ENCODE measurements at places on chromosomes 7 and 10. TPM values are rescaled to one million over a fixed set of nuclear protein-coding genes. Genes with fewer than 3 reads are reported as not detected.

- DNase-seq = no peak
Observed at GRCh38 chr7:43653466-43653865, 70.6 kb downstream of the STK17A start.

- DNase-seq = peak; percentile 44
Observed at GRCh38 chr10:69226919-69227450, 6.9 kb downstream of the HKDC1 start.

DNA sequence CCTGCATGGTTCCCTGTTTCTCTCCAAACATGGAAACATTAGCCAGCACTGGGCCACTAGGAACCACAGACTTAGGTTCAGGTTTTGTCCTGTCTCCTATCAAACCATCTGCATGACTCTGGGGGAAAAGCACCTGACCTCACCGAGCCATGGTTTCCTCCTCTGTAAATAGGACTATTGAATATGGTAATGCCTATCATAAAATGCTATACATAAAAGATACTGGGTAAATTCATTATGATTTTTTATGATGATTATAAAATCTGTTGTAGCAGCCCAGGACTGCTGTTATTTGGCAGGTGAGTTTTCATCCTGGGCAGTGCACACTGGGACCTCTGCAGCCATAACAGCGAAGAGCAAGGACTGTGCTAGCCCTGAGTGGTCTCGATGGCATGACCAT lies 131.8 kb downstream of the SH3PXD2A start:
- no peak for DNase-seq

Gene CYP2C9
- total RNA-seq = not detected

- DNase-seq = no peak
Observed at GRCh38 chr7:150421831-150422230, 28.6 kb upstream of the GIMAP8 start.

DNA sequence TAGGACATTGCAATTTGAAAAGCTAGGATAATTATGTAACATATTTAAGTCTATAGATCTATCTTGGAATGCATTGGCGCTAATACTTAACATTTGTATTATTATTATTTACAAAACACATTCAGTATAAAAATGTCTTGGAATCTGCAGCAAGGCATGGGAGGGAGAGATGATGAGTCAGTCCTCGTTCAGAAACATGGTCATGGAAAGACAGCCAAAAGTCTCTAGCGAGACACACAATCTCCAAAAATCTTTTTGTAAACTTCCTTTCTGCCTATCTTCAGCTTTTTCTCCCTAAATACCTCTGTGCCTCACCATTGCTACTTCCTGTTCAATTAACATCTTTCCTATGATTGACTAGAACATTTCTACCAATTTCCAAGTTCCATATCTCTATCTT lies 188.4 kb upstream of the CACNA2D1 start:
- DNase-seq = no peak

- no peak for DNase-seq
Observed at GRCh38 chr7:37577412-37577811, 106.2 kb upstream of the GPR141 start.

DNA sequence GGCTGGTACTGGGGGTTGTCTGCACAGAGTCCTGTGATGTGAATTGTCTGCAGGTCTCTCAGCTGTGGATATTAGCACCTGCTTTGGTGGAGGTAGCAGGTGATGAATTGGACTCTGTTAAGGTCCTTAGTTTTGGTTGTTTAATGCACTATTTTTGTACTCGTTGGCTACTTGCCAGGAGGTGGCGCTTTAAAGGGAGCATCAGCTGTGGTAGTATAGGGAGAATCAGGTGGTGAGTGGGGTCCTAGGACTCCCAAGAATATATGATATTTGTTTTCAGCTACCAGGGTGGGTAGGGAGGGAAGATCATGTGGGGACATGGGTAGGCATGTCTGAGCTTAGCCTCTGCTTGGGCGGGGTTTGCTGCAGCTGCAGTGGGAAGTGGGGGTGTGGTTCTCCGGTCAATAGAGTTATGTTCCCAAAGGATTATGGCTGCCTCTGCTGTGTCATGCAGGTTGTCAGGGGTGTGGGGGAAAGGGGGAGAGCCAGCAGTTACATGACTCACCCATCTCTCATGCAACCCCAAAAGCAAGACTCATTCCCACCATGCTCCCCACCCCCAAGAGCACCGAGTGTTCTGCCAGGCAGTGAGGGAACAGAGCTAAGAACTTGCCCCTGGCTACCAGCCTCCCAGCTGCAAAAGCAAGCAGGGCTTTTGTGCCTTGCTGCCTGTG lies 53.7 kb upstream of the ZNF273 start:
- peak; percentile 64 for DNase-seq

DNA sequence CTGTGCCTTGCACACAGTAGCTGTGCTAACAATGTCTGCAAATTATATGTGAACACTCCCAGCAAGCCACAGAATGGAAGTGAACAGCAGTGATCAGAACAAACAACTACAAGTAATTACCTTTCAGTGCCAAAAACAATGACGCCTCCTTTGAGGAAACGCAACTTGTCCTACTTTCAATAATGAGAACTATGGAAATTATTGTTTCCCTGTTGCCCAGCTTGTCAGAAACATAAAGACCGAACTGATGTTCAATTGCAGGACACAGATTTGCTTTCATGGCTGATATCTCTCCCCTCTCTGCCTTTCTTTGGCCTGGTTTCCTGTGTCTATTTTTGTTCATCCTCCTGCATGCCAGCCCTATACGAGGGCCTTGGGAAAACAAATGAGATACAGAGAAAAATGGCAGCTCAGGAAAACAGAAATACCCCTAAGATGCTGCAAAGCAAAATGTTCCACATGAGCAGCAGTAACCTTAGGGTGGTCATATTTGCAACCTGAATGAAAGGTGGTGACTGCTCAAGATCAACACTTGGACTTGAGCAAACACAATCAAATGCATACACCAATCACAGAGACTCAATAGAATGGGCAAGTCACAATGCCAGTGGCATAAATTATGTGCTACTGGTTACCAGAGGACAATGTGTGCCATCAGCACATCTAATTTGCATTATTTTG lies 26.8 kb downstream of the COBL start:
- DNase-seq = no peak

Gene POLR3A
- 37.2 TPM for total RNA-seq

Gene SFTPD
- 0.70 TPM for total RNA-seq

GRCh38 chr10:6514180-6514579 lies 65.9 kb downstream of the PRKCQ start:
- DNase-seq = no peak

- no peak for DNase-seq
Observed at GRCh38 chr7:103149808-103150180, 895 bp upstream of the NAPEPLD start.

DNA sequence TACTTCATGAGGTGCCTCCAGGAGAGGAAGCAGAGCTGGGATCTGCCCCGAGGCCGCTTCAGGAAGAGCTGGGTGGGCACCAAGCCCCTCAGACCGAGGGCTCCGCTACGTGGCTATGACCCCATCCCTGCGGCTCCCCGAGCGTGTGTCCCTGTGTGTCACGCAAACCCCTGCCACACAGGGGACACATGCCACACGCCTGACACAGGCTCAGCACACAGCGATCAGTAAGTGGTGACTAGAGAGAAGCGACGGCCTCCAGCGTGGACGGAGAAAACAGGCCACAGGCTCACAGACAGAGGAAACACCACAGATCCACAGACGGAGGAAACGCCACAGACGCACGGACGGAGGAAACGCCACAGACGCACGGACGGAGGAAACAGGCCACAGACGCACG lies 18.5 kb downstream of the DIP2C start:
- no peak for DNase-seq

Measured in GM23338 (cell line).